Neural crest cell (in vitro differentiated cells): ENCODE measurements at places on chromosomes 1 and 21. TPM values are rescaled to one million over a fixed set of nuclear protein-coding genes. Genes with fewer than 3 reads are reported as not detected.

The SH2D1B gene
- total RNA-seq = not detected in 2 replicates

The LINGO4 gene
- not detected in 2 replicates for total RNA-seq

The CD1B gene
- not detected in 2 replicates for total RNA-seq

- H3K4me1 ChIP-seq = no peaks in the 10 kb centered on the region
- no peak for DNase-seq
- H3K27me3 ChIP-seq = peaks cover 43% of the 10 kb centered on the region
- peaks cover 2% of the 10 kb centered on the region for H3K36me3 ChIP-seq
- H3K4me3 ChIP-seq = no peak overlapping the region
Measured at GRCh38 chr1:7208647-7209180, 423.5 kb downstream of the CAMTA1 start.

DNA sequence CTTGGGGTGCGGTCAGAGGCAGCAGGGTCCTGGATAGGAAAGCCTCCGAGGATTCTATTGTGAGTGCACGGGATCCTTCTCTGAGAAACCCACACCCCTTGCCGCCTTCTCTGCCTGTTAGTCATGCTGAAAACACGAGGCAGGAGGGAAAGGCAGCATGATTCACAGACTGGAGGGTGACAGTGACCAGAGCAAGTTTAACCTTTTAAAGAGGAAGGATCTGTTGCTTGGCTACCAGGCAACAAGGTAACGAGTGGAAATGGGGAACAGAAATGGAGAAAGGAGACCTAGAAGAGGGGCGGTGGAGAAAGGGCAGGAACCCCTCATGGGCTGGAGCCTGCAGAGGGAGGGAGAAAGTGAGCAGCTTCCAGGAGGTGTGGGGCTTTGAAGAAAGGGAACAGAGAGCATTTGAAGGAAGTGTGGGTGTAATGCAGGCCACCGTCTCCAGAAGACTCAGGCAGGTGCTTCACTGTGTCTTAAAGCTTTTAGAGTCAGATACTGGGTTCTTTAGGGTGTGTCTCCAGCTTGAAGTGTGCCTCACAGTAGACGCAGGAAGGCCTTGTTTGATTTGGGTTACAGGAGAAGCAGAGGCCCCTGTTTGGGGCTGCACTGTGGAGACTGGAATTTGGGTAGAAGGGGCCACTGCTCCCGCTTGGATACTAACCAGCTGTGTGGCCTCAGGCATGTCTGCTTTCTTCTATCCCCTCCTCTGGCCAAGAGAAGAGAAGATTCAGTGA lies 19.1 kb downstream of the OPTC start:
- H3K27me3 ChIP-seq = no peaks in the 10 kb centered on the region
- peaks cover 78% of the 10 kb centered on the region for H3K4me1 ChIP-seq
- no peaks in the 10 kb centered on the region for H3K36me3 ChIP-seq
- no peak overlapping the region for H3K4me3 ChIP-seq
- DNase-seq = no peak

DNA sequence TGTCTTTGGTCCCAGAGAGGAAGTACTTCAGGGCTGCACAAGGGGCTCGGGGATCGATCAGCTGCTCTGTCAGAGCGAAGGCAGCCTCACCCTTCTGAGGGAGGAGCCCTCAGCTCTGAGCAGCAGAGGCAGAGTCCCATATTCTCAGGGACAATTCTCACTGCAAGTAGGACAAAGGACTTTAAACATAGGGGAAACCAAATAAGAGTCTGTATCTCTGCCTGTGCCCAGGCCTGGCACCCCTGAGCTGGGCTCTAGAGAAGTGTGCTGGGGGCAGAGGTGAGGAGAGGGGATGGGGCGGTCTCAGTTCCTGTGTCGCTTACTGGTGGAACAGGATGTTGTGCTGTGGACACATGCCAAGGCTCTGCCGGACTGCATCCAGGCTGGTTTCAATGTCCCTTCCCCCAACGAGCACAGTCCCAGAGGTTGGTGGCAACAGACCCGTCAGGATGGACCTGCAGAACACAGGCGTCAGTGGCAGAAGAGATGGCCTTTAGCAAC lies 76.6 kb downstream of the ABCA4 start:
- H3K27me3 ChIP-seq = no peaks in the 10 kb centered on the region
- peaks cover 28% of the 10 kb centered on the region for H3K4me1 ChIP-seq
- no peaks in the 10 kb centered on the region for H3K36me3 ChIP-seq

GRCh38 chr1:38584448-38585355 lies 274.9 kb downstream of the RRAGC start:
- H3K27me3 ChIP-seq = peaks cover 7% of the 10 kb centered on the region
- H3K36me3 ChIP-seq = peaks cover 3% of the 10 kb centered on the region
